Natural killer cell treated with Interleukin-12 subunit alpha and Interleukin-12 subunit beta and Interleukin-15 and Interleukin-18, amount 100 ng/mL, for 72 hours (primary cell): ENCODE measurements at places on chromosomes 3 and 15. TPM values are rescaled to one million over a fixed set of nuclear protein-coding genes. Genes with fewer than 3 reads are reported as not detected.

GRCh38 chr3:179438841-179439240, 12.4 kb downstream of the GNB4 start:
- no peak overlapping the region for H3K4me3 ChIP-seq
- H3K27ac ChIP-seq: no peak overlapping the region
- no peak for DNase-seq
- peaks cover 3% of the 10 kb centered on the region for H3K27me3 ChIP-seq

DNA sequence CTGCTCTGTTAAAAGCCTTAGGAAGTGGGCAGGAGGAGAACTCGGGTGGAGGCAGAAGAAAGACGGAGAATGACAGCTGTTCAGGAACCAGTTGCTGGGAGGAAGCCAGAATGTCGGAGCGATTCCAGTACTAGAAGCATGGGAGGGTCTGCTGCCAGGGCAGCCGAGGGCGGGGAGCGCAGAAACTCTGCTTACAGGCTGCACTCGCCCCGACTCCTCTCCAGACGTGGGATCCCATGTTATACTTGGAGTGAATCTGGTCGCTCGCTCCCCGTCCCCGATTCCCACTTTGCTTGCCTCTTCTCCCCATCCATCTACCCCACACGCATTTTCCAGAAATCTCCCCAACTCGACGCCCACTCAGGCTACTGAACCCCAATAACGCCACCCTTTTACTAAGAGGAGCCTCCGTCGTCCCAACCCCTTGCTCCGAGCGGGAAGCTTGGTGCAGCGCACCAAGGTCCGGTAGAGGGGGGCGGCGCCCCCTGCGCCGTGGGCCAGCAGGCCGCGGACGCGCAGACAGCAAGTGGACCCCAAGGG, 665 bp downstream of the GATM start:
- H3K27me3 ChIP-seq: peaks cover 60% of the 10 kb centered on the region
- H3K36me3 ChIP-seq: no peaks in the 10 kb centered on the region
- no peak for DNase-seq
- H3K27ac ChIP-seq: no peak overlapping the region
- peak overlapping the region; percentile 64 for H3K4me3 ChIP-seq

Gene KBTBD12
- total RNA-seq: not detected

DNA sequence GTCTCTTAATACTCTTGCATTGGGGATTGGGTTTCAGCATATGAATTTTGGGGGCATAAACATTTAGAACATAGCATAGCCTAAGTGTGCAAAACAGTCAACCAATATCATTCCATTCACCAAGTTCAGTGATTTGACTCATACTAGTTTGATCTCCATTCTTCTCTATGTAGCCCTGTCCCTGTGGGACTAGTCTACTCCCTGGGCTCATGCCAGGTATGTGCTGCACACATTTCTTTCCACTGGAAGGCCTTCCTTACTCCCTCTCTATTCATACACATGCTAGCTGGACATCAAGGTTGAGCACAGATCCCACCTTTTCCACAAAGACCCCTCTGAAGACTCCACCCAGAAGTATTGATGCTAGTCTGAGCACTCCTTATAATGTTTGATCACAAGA, 5.1 kb downstream of the ZDHHC23 start:
- no peaks in the 10 kb centered on the region for H3K4me1 ChIP-seq
- H3K4me3 ChIP-seq: no peak overlapping the region
- peaks cover 17% of the 10 kb centered on the region for H3K27me3 ChIP-seq
- H3K27ac ChIP-seq: no peak overlapping the region
- DNase-seq: no peak
- no peaks in the 10 kb centered on the region for H3K36me3 ChIP-seq

- no peaks in the 10 kb centered on the region for H3K27me3 ChIP-seq
- peak overlapping the region; percentile 61 for H3K27ac ChIP-seq
- DNase-seq: no peak
- peak overlapping the region; percentile 53 for H3K4me3 ChIP-seq
Observed at GRCh38 chr15:63560741-63561448, 36.3 kb upstream of the FBXL22 start.
